ENCODE measurements at places on chromosomes 2 and 18.
A peak's percentile ranks its signal among the peaks of the same experiment; 100 is the strongest.

GRCh38 chr2:163182764-163183354 is 344.3 kb upstream of the KCNH7 start:
- DNase-seq = no peak

DNA sequence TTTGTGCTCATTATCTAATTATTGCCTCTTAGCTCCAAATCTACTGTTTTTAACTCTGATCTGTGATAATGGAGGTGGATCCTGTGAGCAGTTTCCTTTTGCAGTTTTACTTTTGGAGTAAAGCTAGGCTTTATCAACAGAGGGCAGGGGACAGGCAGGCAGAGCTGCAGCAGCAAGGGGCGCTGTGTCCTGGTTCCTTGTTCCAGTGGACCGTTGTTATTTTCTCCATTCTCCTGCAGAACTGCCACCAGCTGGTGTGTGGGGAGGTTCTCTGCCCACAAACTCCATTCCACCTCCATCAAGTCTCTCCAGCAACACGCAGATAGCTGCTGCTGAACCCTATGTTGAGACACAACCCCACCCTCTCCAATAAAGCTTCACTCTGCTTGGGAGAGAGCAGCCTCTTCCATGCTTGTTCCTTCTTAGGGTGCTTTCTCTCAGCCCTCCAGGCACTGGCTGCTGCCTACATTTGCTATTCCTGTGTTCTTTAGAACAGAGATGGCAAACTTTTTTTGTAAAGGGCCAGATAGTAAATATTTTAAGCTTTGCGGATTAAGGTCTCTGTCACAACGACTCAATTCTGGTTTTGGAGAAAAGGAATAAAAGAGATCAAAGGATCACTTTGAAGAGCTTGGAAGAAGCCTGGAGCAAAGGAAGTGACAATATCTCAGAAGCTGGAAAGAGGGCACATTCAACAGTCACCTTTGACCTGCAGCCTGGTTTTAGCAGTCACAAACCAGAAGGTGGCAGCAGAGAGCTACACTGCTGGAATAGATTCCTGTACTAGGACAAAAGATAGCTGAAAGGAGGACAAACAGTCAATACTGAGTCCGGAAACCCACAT is 208.8 kb downstream of the CCDC178 start:
- DNase-seq = peak; percentile 37

GRCh38 chr2:19176172-19176852 is 182.1 kb downstream of the OSR1 start:
- DNase-seq = no peak

- no peak for DNase-seq
These were observed 137.6 kb downstream of the COPS8 start for GRCh38 chr2:237223201-237223861.

DNA sequence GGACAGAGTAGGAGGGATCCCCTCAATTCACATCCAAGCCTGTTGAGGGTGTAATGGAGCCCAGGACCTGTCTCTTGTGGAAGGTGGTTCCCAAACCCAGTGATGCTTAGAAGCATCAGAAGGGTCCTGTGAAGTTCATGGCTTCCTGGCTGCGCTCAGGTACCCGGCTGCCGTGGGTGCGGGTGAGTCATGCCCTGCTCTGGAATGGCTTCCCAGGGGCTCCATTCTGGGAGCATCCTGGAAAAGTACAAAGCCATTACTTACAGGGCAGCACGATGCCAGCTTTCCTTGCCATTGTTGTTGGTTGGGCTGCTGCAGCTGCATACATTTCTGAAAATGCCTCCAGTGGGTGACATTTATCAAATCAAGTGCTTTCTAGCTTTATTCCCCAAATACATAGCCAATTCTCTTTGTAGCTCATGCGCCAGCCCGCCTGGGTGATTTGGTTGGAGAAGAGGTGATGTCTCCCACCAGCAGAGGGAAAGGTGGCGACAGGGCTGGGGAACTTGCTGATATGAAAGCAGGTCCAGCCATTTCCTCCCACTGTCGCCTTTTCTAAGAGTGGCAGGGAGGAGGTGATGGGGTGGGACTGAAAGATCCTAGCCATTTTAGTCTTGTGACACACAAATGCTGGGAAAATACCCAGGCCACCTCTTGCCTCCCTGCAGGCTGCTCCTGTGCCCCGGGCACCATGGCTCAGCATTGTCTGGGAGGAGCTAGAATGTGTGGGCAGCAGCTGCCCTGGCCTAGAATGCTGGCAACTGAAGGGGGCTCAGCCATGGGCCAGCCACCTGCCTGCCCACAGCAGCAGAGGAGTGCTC is 65.9 kb upstream of the HPCAL1 start:
- no peak for DNase-seq

DNA sequence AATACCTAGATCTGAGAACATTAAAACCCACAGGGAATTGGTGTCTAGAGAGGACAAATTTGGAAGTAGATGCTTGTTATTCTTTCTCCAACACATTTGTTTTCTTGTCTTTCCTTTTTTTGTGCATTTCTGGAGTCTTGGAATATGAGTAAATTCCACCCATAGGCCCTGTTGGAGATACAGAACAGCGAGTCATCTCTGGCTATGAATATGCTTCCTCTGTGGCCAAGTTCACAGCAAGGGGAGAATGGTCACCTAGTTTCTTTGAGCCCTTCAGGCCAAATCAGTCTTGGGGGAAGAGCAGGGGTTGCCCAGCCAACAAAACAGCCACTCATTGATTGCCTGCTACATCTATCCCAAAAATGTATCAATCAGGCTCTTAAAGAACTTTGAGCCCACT is 31.3 kb downstream of the SP140L start:
- no peak for DNase-seq

DNA sequence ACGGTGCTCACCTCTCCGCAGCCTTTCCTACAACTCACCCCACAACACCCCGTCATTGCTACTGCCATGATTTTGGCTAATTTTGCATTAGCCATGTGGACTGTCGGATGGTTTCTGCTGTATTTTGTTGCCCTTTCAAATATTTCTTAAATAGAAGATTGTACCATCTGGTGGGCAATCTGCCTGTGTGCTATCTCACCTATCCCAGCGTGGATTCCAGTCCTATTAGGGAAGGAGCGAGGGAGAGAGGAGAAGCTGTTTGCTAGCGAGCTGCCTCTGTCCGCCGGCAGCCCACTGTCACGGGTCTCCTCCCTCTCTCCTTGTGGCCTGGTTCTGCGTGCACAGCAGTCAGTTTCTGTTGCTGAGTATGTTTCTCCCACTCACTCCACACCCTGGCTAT is 336.2 kb downstream of the TXNL1 start:
- no peak for DNase-seq

DNA sequence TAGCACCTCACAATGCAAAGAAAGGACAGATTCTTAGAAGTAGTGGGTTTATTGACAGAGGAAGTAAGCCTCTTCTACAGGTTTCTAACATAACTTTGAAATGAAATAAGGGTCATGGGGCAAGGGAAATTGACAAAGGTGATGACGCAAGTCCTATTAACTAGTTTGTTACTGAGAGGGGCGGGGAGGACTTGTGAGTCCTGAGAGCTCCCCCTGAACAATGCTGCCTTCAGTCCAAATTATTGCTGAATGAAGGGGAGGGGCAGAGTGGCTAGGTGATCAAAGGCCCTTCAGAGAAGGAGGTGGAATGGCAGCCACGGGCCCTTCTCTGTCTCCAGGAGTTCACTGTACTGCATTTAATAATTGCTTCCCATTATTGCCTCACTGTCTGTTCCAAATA is 390.0 kb downstream of the MEIS1 start:
- DNase-seq = no peak

DNA sequence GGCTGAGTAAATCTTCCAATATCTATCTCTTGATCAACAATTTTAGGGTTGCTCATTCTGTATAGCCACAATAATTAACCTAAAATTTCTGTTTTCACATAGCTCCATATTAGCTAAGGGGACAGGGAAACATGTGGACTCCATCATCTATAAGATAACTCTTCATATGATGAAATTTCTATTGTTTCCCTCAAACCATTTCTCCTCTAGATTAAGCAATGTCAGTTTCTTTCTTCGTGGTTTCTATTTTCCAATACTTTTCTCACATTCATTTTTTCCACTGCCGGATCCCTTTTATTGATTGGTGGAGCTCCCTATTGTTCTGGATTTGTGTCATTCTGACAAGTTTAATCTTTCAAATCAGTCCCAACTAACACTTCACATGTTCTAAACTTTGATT is 1221.3 kb upstream of the ZEB2 start:
- no peak for DNase-seq

- no peak for DNase-seq
These were observed 84.2 kb upstream of the SEC11C start for GRCh38 chr18:59055345-59056032.

DNA sequence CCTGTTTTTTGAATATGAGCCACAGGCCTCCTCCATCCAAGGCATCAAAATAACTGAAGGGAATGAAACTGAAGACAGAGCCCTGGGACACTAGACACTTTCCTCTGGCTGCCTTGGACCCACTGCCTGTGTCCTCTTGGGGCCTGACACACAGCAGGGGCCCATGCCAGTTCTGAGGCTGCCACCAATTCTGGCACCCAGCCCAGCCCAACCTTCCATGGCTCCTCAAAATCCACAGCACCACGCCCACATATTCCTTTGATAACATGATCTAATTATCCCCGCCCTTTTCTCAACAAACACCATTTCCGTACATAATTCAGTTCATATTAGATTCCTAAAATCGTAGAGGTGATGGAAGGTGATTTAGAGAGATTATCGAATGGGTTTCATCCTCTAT is 64.2 kb downstream of the EMX1 start:
- no peak for DNase-seq

- peak; percentile 48 for DNase-seq
These were observed 31.2 kb downstream of the C1D start for GRCh38 chr2:68031542-68032160.

- no peak for DNase-seq
These were observed 165.6 kb downstream of the MREG start for GRCh38 chr2:215847718-215848117.

DNA sequence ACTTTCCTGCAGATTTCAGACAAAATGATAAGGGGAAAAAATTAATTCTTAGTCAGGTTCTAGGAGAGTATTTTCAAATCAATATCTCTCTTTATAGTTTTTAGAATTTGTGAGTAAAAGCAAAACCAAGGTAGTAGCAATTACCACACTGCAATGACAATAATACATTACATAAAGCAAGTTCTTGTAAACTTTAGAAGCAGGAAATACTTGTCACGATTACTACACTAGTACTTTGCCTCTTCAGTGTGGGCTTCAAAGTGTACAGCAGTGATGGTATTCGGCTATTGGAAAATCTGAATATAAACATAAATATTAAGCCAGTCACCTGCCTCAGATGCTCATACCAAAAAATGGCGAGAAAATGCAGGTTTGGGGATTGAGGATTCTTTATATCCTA is 81.0 kb downstream of the ALPK2 start:
- DNase-seq = no peak

- no peak for DNase-seq
These were observed 170.6 kb downstream of the FIGN start for GRCh38 chr2:163565192-163565591.

GRCh38 chr2:64312622-64313397 is 141.2 kb upstream of the LGALSL start:
- no peak for DNase-seq

- DNase-seq = peak; percentile 9
These were observed 52.2 kb downstream of the C1QL2 start for GRCh38 chr2:119106301-119106897.

- no peak for DNase-seq
These were observed 9.6 kb downstream of the FTCDNL1 start for GRCh38 chr2:199841409-199841808.

- DNase-seq = no peak
These were observed 21.1 kb downstream of the UGP2 start for GRCh38 chr2:63862806-63863205.

DNA sequence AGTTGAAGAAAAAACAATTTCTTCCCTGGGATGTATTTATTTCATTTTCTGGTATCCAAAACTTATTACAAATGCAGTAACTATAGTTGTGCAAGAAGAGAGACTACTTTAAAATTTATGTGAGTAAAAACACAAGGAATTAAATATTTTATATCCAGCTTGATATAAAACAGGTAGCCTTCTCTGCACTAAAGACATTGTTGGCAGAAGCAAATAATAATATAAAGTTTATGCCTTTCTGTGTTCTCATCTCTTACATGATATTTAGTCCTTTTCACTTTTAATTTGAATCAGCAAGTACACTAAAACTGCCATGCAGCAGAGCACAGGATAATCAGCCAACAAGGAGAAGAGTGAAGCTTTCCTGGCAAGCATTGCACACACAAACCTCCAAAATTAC is 352.7 kb downstream of the ARL6IP6 start:
- DNase-seq = no peak

- DNase-seq = no peak
These were observed 279.7 kb downstream of the RNF144A start for GRCh38 chr2:7196883-7197282.

GRCh38 chr2:111930409-111930808 is 32.0 kb downstream of the MERTK start:
- no peak for DNase-seq

DNA sequence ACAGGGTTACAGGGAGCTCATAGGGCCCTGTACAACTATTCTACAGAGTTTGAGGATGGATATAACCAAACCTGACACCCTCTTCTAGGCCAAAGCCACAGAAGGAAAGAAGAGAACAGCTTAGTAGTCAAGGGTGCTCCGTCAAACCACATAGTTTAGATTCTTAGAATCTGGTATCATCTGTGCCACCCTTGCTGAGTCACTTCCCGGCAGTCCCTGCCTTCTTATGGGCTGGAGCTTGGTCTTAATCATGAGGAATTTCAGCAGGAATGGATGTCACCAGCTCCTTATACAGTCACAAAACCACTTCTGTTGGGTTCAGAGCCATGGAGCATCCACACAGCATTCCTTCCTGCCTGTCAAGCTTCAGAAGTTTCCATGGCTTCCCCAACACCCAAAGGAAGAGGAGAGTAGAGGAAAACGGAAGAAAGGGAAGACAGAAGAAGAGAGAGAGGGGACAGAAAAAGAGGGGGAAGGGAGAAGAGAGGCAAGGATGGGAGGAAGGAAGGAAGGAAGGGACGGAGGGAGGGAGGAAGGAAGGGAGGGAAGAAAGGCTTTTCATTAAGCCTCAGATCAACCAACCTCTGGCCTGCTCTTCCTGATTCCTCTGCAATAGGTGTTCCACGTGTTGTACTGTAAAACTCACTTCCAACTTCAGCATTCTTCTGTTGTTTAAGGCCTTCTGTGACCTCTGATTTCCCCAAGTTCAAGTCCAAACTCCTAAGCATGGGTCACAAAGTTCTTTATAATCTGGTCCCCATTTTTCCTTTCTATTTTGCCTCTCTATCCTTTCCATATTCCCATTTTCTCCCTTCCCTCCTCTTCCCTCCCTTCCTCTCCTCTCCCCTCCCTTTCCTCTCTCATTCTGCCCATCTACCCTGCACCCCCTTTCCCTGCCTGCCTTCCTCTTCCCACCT is 246.1 kb upstream of the TNP1 start:
- peak; percentile 19 for DNase-seq

GRCh38 chr2:219772103-219772635 is 144.7 kb downstream of the SLC4A3 start:
- DNase-seq = no peak

GRCh38 chr2:144156736-144157640 is 362.9 kb downstream of the ZEB2 start:
- no peak for DNase-seq

- no peak for DNase-seq
These were observed 14.7 kb upstream of the GCG start for GRCh38 chr2:162166745-162167144.

GRCh38 chr2:77831060-77831459 is 308.9 kb upstream of the LRRTM4 start:
- DNase-seq = no peak

All from hematopoietic multipotent progenitor cell treated with erythropoietin and hydrocortisone succinate and interleukin-3 and kit ligand, for 17 days (in vitro differentiated cells).